ENCODE measurements at places on chromosomes 2 and 18.

DNA sequence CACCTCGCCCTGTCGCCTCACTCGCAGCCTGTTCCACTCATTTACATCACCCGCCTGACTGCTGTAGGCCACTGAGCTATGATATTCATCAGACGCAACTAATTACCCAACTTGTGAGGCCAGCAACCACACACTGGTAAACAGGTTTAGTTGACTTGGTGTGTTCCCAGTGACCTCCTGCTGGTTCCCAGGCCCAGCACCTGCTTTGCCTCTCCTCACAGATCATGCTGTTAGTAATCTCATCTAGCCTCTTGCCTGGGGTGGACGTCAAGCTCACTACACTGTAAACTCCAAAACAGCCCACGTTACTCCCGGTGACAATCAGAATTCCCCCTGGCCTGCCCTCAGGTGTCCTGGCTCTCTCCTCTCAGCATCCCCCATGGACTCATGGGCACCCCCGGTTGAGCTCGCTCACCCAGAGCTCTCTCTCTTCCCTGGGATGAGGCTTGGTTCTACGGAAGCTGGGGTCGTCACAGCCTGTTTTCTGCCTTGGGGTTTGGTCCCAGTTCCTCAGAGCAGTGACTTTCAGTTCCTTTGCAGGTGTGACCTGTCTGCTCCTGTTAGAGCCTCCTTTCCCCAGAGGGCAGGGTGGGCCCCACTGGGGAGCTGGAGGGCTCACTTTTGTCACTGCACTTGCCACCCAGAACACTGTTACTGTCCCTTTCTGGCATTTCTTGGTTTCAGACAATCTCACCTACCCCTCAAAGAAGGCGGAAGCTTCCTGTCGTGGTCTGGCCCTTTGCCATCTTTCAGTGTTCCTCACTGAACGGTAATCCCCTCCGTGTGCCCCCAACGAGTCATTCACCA, 40.3 kb downstream of the INPP5D start:
- DNase-seq = no peak

DNA sequence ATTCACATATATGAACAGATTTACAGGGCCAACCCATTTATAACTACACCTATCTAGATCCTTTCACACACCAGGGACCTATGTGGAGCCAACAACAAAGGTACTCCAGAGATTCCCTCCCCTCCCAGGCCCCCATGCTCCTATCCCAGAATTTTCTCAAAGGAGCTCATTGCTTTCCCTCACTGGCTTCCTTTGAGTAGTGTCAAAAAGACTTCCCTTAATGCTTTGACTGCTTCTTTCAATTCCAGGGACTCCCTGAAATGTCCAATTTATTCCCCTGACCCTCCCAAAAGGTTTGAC, 46.6 kb downstream of the IKZF2 start:
- no peak for DNase-seq

GRCh38 chr2:148306027-148306426, 285.1 kb downstream of the MBD5 start:
- no peak for DNase-seq

GRCh38 chr2:191315365-191315752, 70.2 kb downstream of the MYO1B start:
- no peak for DNase-seq

- DNase-seq = no peak
These were observed 26.7 kb upstream of the BIRC6 start for GRCh38 chr2:32330136-32330535.

GRCh38 chr2:8028981-8029380, 652.9 kb upstream of the ID2 start:
- no peak for DNase-seq

DNA sequence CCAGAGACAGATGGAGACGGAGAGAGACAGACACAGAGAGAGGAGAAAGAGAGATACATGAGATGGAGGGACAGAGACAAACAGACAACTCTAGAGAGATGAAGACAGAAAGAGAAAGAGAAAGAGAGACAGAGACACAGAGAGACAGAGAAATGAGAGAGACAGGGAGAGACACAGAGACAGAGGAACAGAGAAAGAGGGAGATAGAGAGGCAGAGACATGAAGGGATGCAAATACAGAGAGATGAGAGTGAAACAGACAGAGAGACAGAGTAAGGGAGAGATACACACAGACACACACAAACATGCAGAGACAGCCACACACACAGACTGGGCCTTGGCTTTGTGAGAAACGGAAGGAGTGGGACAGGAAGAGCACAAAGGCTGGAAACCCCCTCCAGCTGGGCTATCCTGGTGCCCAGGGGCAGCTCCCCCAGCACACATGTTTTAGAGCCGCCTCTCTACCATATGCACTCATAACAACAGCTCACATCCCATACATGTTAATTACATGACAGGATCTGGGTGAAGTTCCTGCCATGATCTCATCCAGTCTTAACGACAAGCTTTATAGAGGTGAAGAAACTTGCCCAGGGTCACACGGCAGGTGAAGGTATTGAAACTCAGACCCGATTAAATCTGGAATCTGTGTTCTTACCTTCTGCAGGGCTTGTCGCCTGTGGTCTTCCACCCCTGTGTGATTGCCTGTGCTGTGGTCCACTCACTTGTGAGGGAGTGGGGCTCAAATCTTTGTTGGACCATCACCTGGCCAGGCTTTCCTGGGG, 32.4 kb downstream of the IL18R1 start:
- DNase-seq = no peak

DNA sequence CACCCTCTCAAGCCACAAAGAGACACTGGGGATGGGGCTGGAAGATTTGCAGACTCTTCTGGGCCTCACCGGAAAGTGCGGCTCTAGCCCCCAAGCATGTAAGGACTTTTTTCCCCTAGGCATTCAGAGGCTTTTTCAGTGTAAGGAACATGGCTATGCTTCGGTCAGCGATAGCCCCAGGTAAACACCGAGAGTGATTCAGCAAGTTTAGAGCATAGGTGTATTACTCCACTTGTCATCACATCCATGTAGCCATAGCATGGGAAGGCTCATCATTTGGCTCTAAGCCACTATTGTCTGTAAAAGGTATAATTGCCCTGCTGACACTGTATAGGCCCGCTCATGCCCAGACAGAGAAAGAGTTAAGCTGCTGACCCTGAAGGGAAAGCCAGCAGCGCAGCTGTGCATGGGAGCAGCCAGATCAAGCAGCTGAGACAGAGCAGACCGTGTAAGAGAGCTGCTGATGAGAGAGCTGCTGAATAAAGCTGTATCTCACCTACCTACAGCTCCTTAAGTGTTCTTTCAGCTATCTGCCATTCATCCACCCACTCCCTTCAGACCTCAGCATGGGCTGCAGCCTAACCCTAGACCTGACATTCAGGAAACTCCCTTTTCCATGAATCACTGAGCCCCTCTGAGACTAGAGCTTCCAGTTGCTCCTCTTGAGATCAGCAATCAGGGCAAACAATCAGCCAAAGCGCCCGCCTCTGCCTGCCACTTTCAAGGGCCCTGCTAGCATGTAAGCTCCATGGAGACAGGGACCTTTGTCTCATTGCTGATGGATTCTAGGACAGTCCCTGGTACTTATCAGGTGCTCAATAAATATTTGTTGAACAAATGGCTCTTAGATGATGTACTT, 25.5 kb downstream of the LGALSL start:
- no peak for DNase-seq

Measured in endothelial cell of umbilical vein (primary cell).